ENCODE measurements at places on chromosomes 12 and 14.
A peak's percentile ranks its signal among the peaks of the same experiment; 100 is the strongest.

- no peak for DNase-seq
Observed at GRCh38 chr12:13661005-13661887, 320.2 kb downstream of the GRIN2B start.

DNA sequence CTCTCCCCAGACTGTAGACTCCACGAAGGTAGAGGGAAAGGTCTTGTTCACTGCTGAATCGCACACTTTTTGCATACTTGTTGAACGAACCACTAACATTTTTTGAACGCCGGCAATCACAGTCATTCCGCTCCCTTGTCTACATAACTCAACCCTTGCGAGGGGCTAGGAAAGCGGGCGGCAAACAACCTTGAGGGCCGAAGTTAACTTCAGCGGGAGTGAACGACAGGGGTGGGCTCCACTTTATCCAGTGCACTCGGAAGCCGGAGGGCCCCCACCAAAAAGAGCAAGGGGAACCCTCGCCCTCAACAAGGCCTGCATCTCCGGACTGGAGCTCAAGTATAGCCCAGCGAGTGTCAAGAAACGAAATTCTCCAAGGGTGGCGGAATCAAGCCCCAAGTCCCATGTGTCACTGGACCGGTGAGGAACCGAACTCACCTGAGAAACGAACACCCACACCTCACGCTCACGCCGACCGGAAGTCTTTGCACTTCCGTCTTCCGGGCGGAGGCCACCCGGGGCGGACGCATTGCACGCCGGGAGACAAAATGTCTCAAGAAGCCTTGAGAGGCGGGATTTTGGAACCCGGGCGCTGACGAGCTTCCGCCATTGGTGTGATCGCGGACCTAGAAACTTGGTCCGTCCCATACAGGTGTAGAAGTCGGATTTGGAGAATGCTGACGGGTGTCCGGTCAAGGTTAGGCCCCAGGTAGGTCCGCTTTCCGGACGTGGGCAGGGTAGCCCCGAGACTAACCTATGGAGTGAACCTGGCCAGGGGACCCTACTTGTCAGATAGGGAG, at the start of gene LLPH:
LLPH (minus strand) TSS at position 484 of the 800 bp plus-strand sequence. CDS start 1,644 bp downstream, outside the sequence.
- DNase-seq: peak; percentile 89

DNA sequence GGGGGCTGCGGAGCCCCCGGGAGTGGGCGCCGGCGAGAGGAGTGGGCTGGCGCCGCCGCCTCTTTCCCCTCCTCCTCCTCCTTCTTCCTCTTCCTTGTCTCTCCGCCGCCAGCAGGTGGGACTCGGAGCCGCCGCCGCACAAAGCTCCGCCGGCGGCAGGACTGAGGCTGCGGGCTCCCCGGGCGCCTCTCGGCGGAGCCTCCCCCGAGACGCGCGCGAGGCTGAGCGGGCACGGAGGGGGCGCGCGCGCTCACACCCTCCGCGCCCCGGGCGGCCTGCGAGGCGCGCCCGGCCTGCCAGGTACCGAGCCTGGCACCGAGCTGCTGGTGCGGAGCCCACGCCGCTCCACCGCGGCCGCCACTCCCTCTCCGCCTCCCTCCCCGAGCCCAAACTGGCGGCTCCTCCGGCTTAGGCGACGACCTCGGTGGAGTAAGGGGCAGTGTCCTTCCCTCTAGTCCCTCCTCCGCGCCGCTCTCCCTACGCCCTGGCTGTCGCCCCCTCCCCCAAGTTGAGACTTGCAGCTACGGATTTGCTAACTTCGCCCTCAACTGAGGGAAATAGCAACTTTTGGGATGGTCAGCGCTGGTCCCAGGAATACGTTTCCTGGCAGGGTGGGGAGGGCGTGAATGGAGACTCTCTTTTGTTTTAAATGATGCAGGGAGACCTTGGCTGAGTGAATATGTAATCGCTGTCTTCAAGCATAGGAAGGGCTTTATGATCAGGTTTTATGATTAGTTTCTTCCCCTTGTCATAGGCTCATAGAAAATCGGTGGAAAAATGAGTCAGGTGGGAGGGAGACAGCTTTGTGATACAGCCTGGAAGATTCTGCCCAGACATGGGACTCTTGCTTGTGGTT, 199.5 kb upstream of the CAND1 start:
- DNase-seq: peak; percentile 36

DNA sequence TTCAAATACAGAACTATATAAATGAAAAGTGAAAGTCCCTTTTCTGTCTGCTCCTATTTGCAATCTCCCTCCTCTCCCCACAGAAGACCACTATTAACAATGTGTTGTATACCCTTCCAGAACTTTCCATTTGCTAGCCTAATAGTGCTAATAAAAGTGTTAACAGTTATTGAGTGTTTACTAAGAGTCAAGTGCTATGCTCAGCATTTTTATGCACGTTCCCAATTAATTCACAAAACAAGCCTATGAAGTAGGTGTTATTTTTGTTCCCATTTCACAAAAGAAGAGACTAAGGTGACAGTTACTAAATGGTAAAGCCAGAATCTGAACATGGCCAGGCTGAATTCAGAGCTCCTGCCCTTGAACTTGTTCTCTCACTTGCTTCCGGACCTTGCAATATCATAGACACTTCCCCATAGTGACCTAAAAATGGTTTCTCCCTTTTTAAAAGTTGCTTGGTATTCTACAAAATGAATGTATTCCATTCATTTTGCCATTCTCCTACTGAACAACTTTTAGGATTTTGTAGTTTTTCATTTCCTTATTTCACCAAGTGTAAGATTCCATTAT, 1.6 kb upstream of the PRKAB1 start:
- DNase-seq: no peak

- no peak for DNase-seq
Observed at GRCh38 chr14:67429510-67430205, 17.7 kb upstream of the PLEK2 start.

GRCh38 chr14:81087230-81087629, 131.8 kb downstream of the TSHR start:
- DNase-seq: no peak

- DNase-seq: no peak
Observed at GRCh38 chr14:30673071-30673470, 51.0 kb downstream of the SCFD1 start.

DNA sequence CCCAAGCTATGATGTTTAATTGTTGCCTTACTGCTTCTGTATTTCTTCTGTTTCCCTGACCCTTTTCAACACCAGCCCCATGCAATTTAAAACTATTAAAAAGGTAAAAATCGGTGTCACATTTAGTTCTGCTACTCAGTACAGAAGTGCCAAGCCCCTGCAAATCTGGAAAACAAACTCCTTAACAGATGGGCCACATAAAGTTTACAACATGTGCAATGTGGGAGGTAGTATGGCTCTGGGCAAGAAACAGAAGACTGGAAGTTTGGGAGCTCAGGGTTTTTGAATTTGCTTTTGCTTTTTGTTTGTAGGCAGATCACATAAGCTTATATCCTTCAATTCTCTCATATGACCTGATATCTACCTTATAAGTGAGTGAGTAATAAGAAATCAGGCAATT, 404.0 kb upstream of the ATP2B1 start:
- DNase-seq: no peak

GRCh38 chr14:89158701-89159100, 258.3 kb downstream of the FOXN3 start:
- DNase-seq: no peak

DNA sequence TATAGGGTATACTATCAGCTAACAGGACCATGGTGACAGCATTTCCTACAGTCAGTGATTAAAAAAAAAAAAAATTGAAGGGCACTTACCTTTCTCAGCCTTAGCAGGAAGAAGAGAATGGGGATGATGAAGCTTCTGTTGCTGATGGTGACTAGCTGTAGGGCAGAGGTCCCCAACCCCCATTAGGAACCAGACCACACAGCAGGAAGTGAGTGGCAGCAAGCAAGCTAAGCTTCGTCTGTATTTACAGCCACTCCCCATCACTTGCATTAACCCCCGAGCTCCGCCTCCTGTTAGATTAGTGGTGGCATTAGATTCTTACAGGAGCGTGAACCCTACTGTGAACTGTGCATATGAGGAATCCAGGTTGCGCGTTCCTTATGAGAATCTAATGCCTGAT, 91.3 kb upstream of the USP44 start:
- DNase-seq: no peak

DNA sequence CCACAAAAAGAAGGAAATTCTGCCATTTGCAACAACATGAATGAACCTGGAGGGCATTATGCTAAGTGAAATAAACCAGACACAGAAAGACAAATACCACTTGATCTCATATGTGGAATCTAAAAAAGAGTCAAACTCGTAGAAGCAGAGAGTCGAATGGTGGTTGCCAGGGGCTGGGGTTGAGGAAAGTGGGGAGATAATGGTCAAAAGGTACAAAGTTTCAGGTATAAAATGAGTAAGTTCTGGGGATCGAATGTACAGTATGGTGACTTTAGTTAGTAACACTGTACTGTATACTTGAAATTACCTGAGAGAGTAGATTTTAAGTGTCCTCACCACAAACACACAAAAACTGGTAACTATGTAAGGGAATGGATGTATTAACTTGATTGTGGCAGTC, 129.4 kb downstream of the PPM1H start:
- no peak for DNase-seq

GRCh38 chr14:41022932-41023331, 583.7 kb upstream of the LRFN5 start:
- DNase-seq: no peak
